Stimulated activated CD8-positive, alpha-beta memory T cell treated with anti-CD3 and anti-CD28 coated beads, Interleukin-2, amount 100 ng/mL, for 1 hour (primary cell): ENCODE measurements at places on chromosomes 5 and 9.
A peak's percentile ranks its signal among the peaks of the same experiment; 100 is the strongest.

- DNase-seq = no peak
Measured at GRCh38 chr9:107350443-107350842, 67.4 kb downstream of the RAD23B start.

- no peak for DNase-seq
Measured at GRCh38 chr5:143024228-143024920, 254.2 kb downstream of the ARHGAP26 start.

DNA sequence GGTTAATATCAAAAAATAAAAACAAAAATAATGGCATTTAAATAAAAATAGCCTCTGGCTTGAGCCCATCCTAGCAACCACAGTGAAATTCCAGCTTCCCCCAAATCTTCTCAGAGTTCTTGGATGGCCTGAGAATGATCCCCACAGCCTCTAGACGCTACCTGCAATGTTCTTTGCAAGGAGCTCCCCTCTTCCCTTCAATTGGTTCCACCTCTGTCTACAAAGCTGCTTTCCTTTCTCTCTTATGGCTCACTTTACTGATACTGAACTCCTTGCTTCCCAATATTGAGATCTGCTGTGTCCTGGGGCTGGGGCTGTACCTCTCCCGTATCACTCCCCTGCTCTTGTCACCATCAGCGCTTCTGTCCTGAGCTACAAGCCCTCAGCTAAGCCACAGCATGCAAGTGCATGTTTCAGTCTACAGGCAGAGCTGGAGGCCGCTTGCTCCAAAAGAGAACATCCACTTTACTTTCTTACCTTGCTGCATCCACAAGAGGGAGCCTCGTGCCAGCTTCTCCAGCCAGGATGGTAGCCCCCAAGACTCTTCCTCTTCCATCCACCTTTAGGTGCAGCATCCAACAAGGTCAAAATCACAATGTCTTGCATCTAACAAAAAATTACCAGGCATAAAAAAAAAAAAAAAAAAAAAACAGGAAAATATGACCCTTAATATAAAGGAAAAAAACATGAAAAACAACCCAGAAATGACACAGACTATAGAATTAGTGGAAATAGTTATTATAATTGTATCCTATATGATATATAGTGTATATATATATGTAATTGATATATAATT lies 57.4 kb upstream of the PRSS3 start:
- DNase-seq = no peak

GRCh38 chr5:100313657-100314056 lies 221.5 kb upstream of the FAM174A start:
- no peak for DNase-seq

- no peak for DNase-seq
Measured at GRCh38 chr5:14513266-14513665, 68.3 kb upstream of the OTULINL start.

- no peak for DNase-seq
Measured at GRCh38 chr9:6639622-6640021, 5.9 kb downstream of the GLDC start.

DNA sequence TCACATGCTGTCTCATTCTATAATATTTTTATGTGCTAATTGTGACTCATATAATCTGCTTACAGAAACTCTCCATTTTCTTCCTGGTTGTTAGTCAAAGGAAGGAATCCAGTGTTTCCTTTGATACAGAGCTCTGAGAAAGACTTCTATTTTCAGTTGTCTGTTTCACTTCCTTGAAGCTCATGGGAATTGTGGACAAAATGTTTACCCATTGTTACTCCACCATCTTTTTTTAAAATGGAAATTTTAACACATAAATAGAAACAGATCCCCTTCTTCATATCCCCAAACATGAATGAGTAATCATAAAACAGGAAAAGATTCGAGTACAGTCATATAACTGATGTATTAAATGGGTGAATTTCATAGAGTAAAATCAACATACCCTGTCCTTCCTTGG lies 42.0 kb upstream of the KCNN2 start:
- DNase-seq = no peak

GRCh38 chr9:35712762-35713400 lies 19.1 kb downstream of the TLN1 start:
- DNase-seq = no peak

GRCh38 chr5:151757233-151758140 lies 944 bp downstream of the ATOX1 start:
- DNase-seq = peak; percentile 7

GRCh38 chr9:316382-316965 lies 101.8 kb downstream of the DOCK8 start:
- no peak for DNase-seq

- DNase-seq = no peak
Measured at GRCh38 chr9:112505086-112505485, 18.5 kb downstream of the KIAA1958 start.

DNA sequence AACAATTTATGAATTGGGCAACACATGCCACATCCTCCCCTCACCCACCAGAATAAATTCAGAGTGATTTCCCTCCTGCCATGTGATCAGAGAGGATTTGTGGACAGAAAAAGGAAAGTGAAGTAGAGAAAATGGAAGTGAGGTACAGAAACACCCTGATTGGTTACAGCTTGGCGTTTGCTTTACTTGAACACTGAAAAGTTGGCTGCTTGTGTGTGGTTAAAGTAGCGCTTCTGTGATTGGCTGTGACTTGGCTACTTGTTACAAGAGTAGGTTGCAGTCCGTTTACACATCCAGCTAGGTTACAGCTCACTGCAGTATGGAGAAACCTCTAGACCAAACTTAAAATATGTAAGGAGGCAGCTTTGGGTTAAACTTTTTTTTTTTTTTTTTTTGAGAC lies 205.2 kb upstream of the ZNF608 start:
- no peak for DNase-seq

DNA sequence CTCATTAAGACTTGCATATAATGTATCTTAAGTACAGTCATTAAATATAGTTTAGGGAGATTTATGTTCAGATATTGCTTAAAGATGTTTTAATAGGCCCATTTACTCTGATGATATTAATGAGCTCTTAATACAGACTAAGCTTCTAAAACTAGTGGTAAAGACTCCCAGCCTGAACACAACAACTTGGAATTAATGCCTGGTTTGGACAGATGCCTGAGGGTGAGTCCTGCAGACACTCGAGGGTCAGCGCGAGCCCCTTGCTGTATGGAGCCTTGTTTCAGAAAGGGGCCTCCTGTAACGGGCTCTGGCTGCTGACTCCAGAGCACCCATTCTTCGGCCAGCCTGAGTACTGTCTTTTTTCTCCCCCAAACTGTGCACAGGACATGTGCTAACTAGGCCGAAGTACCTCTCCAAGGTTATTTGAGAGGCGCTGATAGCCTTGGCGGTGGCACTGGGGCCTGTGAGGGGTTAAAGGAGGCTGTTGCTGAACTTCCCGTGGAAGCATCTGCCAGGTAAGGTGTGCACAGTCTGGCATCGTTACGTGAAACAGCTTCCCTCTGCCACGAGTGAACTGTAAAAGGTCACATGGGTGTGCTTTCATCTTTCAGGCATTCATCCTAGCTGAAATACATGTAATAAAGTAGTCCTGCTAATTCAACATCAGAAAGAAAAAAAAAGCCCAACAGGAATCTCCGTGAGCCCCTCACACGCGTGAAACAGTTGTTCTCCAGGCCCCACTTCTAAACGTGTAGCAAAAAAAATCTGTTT lies 113.4 kb downstream of the MVB12B start:
- no peak for DNase-seq

DNA sequence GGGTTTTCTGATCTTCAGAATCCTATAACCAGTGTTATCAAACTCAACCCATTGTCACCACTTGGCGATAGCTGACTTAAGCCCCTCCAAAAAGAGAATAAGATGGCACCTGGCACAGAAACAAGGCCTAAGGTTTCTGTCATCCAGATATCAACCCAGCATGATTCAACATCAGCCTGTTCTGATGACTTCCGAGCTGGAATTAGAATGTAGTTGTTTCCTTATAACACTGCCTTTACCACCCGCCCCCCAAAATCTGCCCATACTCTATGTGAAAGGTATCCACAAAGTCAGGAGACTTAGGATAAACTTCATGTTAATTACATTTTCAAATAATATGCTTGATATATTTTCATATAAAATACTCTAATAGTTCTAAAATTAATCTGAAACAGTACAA lies 5.2 kb downstream of the KLF9 start:
- DNase-seq = no peak

DNA sequence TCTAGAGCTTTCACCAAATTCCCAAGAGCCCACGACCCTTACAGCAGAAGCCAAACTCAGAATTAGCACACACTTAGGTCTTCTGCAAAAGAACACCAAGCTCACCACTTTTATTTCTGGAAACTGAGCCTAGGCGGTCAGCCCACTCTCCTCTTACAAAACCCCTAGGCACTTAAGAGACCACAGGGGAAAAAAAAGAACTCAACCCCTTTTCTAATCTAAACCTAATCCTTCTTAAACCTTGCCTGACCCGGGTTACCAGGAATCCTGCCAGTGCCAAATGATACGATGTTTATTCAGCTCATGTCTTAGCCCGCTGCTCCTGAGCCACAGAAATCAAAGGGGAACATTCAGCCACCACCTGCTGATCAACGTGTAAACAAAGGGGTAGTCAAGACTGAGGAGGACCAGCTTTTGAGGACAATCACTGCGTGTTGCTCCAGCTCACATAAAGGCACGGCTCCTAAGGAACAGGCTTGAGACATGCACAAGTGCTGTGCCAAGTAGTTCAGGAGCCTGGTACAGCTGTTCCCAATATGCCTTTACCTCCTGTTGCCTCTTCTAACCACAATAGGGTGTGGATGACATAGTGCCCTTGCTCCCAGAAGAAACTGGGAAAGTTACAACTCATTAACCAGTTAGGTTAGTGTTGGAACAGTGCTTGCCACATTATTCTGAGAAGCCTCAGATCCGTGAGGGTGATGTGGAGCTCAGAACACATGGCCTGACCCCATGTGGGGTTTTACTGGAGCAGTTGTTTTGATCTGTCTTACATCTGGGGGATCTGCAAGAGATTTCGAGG lies 49.3 kb downstream of the ZFAND5 start:
- no peak for DNase-seq

GRCh38 chr5:59193616-59194319 lies 610.9 kb downstream of the RAB3C start:
- no peak for DNase-seq

DNA sequence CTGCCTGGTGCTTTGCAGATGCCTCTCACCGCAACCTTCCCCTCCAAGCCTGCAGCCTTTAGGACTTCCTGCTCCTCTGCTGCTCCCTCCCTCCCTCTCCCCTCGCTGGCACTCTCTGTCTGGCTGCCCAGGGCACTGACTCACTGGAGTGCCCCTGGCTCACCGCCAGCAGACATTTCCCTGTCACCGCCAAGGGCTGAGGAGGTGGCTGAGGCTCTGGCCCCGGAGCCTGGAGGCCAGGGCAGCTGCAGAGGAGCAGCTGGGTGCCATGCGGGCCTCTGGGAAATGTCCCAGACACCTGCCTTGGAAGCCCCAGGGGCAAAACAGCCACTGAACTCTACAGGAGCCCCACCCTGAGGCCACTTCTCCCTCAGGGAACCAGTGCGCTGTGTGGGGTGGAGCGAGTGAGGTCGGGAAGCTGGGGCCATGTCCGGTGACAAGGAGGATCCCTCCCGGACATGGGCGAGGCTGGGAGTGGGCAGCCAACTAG lies 53.4 kb downstream of the TENT4A start:
- DNase-seq = peak; percentile 23
